Stimulated activated CD8-positive, alpha-beta memory T cell treated with anti-CD3 and anti-CD28 coated beads, Interleukin-4, amount 100 ng/mL, for 1 hour (primary cell): ENCODE measurements at places on chromosomes 12 and 14.

- DNase-seq, result no peak
These were observed 158.6 kb downstream of the ANO4 start for GRCh38 chr12:100953217-100953616.

DNA sequence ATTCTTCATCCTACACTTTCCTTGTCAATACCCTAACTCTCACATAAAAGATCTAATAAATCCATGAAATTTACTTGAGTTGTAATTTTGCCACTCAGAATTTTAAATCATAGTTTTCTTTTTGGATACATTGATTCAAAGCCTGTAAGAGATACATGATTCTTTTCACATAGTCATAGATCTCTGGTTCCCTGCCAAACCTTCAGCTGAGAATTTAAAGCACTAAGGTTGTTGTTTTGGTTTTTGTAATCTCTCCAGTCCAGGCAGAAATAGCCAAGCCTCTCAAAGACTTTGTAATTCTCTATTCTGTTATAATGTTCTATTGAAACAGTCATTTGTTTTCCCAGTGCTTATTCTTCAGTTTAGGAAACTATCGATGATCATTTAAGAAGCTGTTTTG, 273.9 kb downstream of the TRHDE start:
- DNase-seq, result no peak

DNA sequence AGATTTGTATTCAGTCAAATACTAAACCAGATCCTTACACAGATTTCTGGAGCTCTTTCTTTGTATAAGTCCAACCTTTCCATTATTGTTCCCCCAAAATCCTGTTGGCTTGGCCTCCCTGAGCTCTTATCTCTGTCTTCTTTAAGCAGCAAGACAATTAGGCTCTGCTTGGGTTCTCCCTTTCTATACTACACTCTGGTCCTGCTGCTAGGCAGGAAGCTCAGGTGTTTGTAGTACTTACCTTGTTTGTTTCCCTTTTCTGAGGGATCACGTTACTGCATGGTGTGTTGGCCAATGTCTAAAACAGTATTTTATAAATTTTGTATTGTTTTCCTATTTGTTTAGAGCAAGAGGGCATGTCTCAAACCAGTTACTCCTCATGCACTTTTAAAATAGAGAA, 192.9 kb downstream of the PRKD1 start:
- DNase-seq, result no peak

DNA sequence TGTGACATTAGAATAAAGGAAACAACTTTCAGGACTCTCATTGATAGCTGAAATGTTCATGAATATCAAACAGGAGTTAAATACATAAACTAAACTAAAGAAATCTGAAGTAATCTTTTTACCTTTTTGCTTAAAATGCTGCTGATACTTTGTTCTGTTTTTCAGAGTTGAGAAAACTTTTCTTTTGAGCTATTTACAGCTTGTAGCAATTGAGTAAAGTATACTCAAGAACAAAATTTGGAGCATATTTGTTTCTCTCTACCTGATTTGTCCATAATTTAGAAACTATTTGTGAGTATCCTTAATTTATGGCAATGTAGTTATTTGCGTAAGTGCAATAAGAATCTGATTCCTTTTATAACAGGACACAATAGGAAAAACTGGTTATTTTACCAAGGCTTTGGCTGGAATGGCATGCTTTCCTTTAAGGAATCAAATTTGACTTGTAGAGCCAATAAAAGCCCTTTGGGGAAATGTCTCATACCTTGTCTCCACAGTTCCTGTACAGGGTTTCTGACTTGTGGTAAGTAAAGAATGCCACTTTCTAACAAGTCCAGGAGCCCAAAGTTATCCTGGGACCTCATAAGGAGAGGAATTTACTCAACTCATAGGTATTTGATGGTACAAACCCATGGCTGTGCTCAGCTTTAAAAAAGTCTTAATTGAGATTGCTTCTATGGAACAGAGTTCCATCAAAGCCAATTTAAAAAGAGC, 195.7 kb downstream of the TMEM117 start:
- no peak for DNase-seq

GRCh38 chr12:37543131-37543965, 773.2 kb upstream of the ALG10B start:
- no peak for DNase-seq
